ENCODE measurements at places on chromosomes 2 and 18.

DNA sequence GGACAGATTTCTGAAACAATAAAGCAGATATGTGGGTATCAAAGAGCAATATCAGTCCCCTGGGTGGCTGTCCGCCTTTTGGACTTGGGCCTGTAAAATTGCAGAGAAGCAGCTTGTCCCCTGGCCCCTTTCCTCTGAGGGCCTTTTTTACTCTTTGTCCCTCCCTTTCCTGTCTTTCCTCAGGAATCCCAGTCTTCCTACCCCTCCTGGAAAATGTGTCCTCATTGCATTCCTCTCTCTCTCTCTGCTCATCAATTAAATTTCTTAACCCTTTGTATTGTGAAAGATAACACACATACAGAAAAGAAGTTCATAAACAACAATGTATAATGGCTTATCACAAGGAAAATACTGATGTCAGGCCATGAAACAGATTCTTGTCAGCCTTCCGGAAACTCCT is 3.0 kb upstream of the GRB14 start:
- DNase-seq: no peak

DNA sequence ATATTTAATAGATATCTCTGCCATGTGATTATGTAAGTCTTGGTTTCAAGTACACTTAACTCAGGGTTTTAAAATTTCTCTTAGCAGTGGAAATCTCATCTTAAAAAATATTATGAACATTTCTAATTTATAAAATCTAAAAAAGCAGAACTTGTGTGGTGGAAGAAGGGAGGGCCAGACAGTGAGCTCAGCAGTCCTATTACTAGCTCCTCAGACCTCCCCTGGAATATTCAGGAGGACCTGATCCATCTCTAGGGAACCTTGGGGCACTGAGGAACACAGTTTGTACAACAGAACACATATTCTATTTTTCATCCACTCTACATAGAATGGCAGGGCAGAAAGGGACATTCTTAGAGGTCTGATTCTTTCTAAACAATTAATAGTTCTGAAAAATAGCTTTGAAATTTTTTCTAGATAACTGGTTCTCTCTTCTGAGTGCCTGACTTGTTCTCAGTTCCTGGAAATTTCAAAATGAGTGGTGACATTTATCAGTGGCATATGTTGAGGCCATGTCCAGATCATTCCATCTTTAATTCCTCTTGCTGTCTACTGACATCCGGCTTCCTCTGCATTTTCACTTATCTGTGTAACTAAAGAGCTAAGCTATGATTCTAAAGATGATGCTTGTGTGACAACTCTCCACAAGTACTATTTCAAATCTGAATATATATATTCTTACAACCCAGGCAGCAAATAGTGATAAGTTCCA is 8.2 kb upstream of the MAP4K4 start:
- DNase-seq: no peak

DNA sequence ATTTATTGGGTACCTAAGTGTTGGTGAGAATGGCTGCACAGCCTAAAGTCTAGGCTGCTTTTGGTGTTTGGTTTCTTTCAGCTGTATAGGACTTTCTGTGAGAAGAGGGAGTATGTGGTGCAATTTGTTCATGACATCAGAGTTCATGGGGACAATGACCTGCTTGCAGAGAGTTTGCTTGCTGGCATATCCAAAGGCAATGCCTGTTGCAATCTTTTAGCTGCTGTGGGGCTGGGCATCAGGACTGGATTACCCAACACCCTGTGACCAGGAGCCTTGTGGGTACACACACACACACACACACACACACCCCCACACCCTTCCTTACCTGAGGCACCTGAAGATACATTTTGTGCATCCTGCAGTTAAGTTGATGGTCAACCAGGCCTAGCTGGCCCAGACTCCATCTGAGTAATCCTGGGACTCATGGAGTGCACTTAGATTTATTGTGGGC is 68.4 kb downstream of the LIPG start:
- DNase-seq: no peak

DNA sequence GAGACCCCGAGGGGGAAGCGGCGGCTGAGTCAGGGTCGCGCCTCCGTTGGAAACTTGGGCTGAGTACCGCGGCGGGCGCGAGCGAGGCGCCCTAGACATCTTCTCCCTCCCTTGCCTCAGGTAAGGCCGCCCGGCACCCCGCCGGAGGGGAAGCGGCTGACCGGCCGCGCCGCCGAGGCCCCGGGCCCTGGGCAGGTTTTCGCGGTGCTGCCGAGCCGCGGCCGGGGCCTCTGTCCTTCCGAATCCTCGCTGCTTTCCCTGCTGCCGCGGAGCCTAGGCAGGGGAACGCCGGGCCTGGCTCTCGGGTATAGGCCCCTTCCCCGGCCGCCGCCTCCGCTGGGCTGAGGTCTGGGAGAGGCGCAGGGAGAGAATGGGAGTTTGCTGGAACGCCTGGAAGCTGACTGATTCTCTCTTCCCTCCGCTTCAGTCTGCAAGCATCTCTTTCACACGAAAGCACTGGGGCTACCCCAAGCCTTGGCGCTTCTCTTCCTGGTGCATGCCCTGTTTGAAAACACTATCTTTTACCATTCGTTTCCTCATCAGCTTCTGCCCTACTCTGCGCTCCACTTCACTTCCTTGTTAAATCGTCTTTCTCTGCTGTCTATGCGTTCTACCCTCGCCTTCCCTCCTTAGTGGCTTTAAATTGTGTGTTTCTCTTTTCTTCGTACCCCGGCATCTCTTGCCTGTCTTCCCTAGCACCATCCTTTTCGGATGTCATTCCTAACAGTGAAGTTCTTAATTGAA is 652 bp downstream of the PPM1B start:
- peak; percentile 21 for DNase-seq

GRCh38 chr2:7373156-7373555 is 455.9 kb downstream of the RNF144A start:
- no peak for DNase-seq

DNA sequence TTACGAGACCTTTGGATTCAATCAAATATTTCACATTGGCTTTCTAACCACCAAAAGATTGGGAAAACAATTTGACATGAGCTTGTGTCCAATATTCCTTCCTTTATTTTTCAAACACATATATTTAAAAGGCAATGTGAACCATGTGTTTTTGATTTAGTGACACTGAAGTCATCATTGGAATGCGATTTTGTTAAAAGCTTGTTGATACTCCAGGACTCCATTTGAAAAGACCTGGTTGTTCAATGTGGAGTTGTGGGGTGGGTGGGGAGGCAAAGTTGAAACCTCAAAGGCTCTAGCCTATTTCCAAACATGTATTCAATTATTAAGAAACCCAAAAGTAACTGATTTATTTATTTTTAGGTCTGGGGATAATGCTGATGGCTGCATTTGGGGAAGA is 114.1 kb upstream of the TRIB2 start:
- no peak for DNase-seq

GRCh38 chr2:180966378-180966777 is 14.0 kb upstream of the UBE2E3 start:
- DNase-seq: no peak

DNA sequence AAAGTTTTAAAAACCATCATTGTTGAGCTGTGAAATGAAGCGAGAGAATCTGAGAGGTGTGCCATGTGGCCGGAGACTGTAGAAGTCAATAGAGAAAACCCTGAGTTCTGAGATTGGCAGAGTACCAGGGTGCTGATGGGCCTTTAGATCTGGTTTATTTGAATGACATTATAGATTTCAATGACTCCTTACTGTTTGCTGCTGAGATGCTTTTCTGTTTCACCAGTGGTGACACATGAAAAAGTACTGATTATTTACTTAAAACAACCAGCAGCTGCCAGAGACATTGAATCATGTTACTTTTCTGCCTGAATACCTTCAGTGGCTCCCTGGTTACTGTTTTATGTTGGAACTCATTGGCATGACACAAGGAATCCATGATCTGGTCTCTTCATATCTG is 602.7 kb upstream of the ZNF804A start:
- no peak for DNase-seq

GRCh38 chr2:167355821-167356220 is 467.5 kb downstream of the XIRP2 start:
- no peak for DNase-seq

- DNase-seq: no peak
Observed at GRCh38 chr2:168814046-168814445, 11.6 kb downstream of the NOSTRIN start.

DNA sequence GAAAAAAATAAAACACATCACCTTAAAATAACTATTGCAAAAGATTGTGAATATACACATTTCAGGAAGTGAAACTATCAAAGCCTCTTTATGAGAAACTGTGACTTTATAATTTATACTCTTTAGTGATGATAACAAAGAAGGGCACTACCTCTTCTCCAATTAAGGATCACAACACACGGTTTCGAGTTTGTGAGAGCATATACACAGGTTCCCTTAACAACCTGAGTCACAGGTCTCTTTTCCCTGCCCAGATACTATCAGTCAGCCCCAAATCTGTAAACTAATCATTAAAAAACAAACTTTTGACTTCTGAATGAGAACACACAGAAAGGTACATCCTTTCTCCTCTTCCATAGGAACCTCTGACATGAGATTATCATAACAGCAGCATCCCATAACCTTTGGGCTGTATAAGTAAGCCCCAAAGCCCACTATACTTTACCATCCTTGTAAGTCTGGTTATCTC is 44.9 kb downstream of the PTPN2 start:
- DNase-seq: no peak

DNA sequence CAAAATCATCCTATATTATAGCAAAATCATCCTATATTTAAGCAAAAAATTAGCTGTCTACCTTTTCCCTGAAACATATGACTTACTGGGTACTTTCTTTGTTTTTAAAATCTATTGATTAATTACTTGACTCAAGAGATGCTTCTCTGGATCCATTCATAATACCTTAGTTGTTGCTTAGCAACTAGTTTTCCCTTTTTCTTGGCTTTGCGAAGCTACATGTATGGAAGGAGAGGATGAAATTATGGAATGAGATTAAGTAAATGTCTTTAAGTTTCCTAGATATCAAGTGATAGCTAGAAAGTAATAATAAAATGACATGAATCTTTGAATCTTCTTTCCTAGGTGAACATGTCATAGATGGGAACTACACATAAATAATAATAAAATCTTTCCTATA is 1033.2 kb upstream of the FAM98A start:
- DNase-seq: no peak

DNA sequence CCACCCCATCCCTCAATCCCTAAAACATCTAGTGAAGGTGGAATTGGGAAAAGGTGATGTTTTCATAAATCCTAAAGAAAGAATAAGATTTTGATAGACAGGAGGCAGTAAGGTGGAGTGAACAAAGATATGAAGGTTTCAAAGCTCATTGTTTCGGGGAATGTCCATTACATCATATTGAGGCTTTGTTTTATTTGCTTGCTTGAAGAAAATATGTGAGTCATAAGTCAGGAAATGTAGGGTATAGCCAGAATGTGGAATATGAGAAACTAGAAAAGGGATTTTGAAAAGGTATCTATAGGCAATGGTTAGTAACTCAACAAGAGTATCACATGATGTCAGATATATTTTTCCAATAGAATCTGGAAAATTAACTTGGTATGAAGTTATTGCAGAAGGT is 1178.5 kb upstream of the ACVR2A start:
- DNase-seq: no peak

DNA sequence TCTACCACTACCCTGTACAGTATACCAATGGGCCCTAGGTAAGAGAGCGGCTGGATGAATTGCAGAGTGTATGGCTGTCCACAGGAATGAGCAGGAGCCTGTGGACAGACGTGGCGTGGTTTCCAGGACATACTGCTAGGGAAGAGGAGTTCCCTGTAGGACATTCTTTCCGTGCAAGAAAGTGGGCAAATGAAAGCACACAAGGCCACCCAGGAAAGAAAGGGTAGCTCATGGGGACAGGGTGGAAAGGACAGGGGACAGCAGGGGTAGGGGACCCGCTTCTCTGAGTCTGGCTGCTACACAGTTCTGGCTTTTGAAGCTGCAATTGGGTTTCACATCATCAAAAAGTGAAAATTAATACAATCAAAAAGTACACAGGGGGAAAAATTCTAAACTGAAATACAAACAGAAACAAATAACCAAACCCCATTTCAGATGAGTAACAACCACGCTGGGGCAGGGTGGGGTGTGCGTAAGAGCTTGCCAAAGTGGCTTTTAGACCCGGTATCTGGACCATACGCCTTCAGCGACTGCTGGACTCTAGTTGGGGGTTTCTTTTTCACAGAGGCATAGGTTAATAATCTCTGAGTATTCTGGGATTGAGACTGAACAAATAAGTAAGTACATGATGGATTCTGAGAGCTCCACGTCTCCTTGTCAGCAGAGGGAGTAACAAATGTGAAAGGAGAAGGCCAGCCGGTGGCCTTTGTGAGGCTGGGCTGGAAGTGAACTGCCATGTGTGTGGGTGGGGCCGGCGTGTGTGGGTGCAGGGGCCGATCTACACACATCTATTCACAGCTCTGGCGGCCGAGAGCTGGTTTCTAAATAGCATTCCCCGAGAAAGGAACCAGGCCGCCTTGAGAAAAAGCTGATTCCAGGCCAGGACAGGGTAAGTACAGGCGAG is 84.0 kb downstream of the HDAC4 start:
- no peak for DNase-seq

- DNase-seq: no peak
Observed at GRCh38 chr2:23788100-23788499, 138.8 kb downstream of the ATAD2B start.

DNA sequence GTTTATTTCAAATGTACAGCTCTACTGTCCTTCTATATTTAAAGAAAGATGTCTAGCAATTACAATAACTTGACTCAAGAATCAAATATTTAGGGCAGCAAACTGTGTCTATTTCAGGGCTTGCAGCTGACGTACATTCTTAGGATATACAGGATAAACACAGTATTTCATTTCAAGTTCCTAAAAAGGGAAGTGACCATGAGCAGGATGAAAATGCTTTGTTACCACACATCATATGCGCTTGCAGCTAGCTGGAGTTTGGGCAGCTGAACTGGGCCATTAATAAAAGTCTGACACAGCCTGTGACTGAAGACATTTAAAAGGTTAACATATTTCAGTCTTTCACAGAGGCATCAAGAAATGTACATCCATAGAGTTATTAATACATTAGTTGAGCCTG is 264.6 kb upstream of the TRIB2 start:
- no peak for DNase-seq

GRCh38 chr2:124970030-124970429 is 944.9 kb downstream of the CNTNAP5 start:
- no peak for DNase-seq

- no peak for DNase-seq
Observed at GRCh38 chr18:10037181-10037580, 123.4 kb downstream of the VAPA start.

- no peak for DNase-seq
Observed at GRCh38 chr18:61831071-61831470, 61.7 kb downstream of the RNF152 start.

GRCh38 chr2:179233626-179234430 is 30.8 kb downstream of the SESTD1 start:
- no peak for DNase-seq

- no peak for DNase-seq
Observed at GRCh38 chr2:71843391-71843850, 304.2 kb downstream of the CYP26B1 start.

DNA sequence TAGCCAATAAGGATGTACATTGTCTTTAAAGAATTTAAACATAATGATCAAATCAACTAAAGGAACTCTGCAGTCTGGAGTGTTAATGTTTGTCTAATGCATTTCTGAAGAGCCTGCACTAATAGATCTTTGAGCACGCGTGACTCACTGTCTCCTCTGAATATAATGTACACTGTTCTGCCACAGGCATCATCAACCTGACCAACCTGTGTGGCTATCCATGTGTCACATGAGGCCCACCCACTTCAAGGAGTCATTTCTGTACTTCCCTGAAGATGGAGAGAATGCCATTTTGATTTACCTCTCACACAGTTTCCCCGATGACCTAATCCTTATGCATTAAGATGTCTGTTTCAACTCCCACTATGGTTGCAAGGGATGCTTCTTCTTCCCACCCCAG is 434.0 kb upstream of the SPHKAP start:
- no peak for DNase-seq

GRCh38 chr2:71895320-71896161 is 252.1 kb downstream of the CYP26B1 start:
- no peak for DNase-seq

All from stimulated activated CD4-positive, alpha-beta T cell treated with anti-CD3 and anti-CD28 coated beads, Interleukin-15, amount 100 ng/mL, for 1 hour (primary cell).